ENCODE measurements at places on chromosomes 5 and 9.
A peak's percentile ranks its signal among the peaks of the same experiment; 100 is the strongest.

GRCh38 chr5:146426853-146427618 is 20.1 kb upstream of the TCERG1 start:
- DNase-seq: no peak

- DNase-seq: no peak
Observed at GRCh38 chr5:39148983-39149534, 70.3 kb downstream of the FYB1 start.

- no peak for DNase-seq
Observed at GRCh38 chr9:107029146-107029545, 166.2 kb downstream of the ZNF462 start.

DNA sequence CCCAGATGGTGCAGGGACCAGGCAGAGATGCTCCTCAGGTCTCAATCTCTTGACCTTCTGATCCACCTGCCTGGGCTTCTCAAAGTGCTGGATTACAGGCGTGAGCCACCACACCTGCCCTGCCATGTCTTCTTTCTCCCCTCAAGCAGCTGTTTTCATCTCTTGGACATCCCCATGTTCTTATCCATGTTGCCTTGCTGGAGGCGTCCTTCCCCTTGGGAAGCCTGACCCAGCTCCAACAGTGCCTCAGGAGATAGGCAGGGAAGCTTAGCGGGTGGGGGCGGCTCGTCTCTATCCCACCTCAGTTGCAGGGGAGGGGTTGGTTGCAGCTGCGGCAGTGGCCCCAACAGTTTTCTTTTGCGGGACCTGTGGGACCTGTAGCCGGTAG is 24.7 kb upstream of the SPATA31E1 start:
- no peak for DNase-seq

DNA sequence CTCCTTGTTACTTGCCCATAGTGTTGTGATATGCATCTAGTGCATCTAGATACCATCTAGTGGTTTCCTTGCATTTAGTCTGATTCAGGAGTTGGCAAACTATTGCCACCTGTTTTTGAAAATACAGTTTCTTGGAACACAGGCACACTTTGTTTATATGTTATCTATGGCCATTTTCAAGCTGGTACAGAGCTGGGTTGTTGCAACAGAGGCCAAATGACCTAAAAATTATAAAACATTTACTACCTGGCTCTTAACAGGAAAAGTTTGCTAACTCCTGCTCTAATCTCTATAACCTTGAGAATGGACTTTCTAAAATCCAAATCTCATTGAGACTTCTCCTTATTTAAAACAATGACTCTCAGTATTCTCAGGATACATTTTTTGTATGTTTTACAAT is 19.4 kb upstream of the FBXO38 start:
- no peak for DNase-seq

GRCh38 chr5:180801596-180802324 is 846 bp downstream of the MGAT1 start:
- no peak for DNase-seq

GRCh38 chr9:116191576-116192415 is 38.2 kb downstream of the PAPPA start:
- DNase-seq: no peak

- DNase-seq: no peak
Observed at GRCh38 chr9:135480071-135480939, 723 bp downstream of the PPP1R26 start.

- no peak for DNase-seq
Observed at GRCh38 chr9:89592963-89593726, 11.7 kb upstream of the GADD45G start.

DNA sequence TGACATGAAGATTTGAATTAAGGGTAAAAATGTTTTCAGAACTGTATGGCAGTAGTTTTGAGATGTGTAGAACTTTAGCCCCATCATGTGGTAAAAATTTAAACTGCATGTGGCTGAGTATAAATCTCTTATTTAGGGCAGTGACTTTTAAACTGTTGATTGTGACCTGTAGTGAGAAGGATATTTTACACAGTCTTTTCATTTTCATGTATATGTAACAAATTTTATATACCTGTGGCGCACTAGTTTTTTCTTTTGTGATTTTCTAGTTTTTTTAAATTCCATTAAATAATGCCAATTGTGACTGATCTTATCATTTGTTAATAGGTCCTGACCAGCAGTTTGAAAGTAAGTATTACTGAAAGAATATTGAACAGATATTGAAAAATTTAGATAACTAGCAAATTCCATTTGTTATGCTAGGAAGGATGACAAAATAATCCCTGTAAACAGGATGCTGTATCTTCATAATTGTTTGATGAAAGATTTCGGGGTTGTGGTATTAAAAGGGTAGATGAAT is 47.2 kb downstream of the GPBP1 start:
- no peak for DNase-seq

DNA sequence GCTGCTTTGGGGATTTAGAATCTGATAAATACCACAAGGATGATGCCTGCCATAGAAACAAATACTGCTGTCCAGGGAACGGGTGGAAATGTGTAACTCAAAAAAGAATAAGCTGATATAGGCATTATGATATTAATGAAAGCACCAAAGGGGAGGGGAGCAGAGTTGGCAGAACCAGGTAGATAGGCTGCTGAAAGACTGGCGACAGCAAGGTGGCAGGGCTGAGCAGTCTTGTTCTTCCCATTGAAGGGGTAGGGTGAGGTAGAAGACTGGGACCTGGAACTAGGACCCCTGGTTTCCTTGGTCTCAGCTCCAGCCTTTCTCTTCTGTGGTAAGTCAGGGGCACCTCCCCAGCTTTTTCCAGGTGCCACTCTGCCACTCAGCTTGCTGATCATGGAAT is 31.4 kb upstream of the TMOD1 start:
- no peak for DNase-seq

- DNase-seq: no peak
Observed at GRCh38 chr9:102237094-102237493, 498.6 kb upstream of the GRIN3A start.

- DNase-seq: no peak
Observed at GRCh38 chr5:180668835-180669596, 19.6 kb upstream of the FLT4 start.

- DNase-seq: no peak
Observed at GRCh38 chr9:112863214-112863613, 27.5 kb downstream of the SLC46A2 start.

DNA sequence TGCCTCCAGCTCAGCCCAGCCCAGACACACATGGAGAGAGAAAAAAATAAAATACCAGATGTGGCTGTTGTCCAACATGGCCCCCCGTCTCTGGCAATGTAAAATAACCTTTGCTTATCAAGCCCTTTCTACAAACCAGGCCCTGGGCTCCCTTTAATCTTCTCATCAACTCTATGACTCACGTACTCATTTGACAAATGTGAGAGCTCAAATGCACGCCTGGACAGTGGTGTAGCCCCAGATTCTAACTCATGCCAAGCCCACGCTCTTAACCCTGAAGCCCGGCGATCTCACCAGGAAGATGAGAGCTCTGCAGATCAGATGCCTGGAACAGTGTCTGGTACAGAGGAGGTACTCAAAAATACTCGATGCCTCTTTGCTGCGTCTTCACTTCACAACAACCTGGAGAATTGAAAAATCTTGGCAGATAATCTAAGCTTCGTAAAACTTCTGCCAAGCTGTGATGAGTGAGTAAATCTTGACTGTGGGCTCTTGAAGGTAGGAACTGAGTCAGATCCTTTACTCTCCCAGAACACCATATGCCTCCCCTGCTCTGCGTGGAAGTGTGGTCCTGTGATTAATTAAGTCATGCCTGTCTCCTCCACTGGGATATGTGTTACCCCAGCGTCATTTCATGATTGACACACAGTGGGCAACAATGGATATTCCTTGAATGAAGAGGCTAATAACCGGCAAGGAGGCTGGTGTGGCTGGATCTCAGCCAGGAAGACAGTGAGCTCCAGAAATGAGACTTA is 102.0 kb upstream of the FSTL4 start:
- no peak for DNase-seq

GRCh38 chr9:134065612-134066419 is 2.0 kb downstream of the BRD3 start:
- DNase-seq: peak; percentile 19

GRCh38 chr5:142317173-142317572 is 7.6 kb downstream of the SPRY4 start:
- no peak for DNase-seq

DNA sequence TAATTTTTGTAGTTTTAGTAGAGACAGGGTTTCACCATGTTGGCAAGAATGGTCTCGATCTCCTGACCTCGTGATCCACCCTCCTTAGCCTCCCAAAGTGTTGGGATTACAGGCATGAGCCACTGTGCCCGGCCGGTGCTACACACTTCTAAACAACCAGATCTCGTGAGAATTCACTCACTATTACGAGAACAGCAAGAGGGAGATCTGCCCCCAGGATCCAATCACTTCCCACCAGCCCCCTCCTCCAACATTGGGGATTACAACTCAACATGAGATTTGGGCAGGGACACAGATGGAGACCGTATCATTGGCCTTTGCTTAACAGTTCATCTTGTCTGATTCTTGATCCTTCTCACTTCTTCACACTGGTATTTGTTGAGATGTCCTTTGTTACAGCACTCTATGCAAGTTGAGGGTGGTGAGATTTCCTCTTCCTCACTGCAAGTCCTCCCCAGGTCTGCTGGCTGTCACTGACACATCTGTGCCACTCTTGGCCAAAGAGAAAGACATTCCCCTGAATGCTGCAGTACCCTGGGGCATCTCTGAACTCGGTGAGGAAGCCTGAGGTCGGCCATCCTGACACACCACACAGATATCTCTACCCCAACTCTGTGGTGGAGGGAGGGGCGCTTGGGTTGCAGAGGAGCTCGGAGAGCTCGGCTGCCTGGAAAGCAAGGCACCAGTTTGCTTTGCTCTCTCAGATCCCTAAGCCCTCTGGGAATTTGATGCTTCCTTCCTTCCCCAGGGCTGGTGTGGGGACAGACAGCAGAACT is 4.2 kb upstream of the SUB1 start:
- no peak for DNase-seq

DNA sequence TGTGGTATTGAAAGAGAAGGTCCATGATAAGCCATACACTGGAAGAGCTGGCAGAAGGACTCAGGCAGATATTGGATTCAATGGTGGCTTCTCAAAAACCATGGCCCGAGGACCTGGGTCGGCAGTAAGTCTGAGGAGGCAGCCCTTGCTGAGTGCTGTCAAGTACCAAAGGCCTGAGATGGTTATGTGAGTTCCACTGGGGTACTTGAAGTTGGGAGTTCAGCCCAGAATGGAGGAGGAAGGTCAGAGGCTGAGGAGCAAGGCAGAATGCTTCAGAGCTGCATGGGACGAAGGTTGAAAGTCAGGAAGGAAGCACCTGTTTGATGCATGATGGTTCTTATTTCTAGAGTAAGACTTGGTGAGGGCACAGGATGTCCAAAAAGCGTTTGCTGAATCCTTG is 194.9 kb downstream of the DIRAS2 start:
- no peak for DNase-seq

GRCh38 chr5:156685481-156685880 is 164.6 kb upstream of the PPP1R2B start:
- DNase-seq: no peak

DNA sequence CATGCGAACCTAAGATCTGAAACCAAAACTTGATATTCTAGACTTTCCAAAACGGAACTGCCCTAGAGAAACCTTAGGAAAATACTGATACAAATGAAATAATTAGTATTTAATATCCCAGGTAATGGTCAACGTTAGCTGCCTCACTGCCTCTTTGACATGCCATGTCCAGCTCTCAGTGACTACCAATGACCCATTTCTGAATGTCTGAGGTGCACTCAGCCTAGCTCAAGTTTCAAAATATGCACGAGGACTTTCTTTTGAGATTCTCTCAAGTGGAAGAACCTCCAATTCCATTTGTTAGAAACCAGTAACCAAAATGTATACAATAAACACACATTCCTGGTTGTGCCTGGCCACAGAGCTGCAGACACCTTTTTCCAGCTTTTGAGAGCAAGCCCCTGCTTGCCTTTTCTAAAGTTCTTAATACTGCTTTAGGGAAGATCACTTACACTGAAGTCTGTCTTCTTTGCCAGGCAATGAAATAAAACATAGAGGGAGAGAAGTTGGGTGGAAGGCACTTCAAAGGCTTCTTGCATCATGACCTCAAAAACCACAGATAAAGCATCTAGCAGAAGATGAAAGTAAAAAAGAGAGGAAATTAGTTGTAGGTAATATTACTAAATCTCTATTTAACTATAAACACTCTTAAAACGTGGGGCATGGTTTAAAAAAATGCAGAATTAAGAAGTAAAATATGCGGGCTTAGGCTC is 87.9 kb downstream of the MRPS27 start:
- DNase-seq: no peak

DNA sequence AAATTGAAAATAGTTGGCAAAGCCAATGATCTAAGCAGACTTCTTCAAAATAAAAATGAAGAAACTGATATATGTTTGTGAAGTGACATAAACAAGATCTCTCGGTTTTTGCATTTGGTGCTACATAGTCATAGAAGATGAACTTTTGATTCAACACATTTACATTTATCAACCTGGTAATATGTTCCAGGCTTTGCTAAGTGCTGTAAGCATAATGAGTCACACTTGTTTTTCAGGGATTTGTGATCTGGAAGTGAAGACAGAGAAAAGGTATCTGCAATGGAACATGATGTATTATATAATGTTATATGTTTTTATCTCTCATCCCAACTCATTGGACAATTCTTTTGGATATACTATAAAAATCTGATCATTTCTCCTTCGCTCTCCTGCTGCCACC is 801.4 kb downstream of the BRINP1 start:
- no peak for DNase-seq

- DNase-seq: no peak
Observed at GRCh38 chr9:112532427-112532826, 45.8 kb downstream of the KIAA1958 start.

- DNase-seq: no peak
Observed at GRCh38 chr5:11047030-11047429, 286.0 kb upstream of the DAP start.

GRCh38 chr5:27947088-27947487 is 908.7 kb upstream of the CDH9 start:
- no peak for DNase-seq

GRCh38 chr5:112914584-112914983 is 7.4 kb downstream of the REEP5 start:
- DNase-seq: no peak

DNA sequence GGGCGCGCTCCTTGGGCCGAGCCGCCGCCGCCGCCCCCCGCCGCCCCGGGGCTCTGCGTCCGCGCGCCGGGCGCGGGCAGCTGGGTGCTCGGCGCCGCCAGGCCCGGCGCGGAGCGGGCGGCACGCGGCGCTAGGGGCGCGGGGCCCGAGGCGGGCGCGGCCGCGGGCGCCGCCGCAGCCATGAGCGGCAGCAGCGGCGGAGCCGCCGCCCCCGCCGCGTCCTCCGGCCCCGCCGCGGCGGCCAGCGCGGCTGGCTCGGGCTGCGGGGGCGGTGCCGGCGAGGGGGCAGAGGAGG is 351 bp downstream of the TRIO start:
- no peak for DNase-seq

- no peak for DNase-seq
Observed at GRCh38 chr9:90964101-90965020, 162.7 kb downstream of the SYK start.

GRCh38 chr9:91239367-91240111 is 122.2 kb downstream of the AUH start:
- DNase-seq: no peak
